ENCODE measurements at places on chromosomes 16 and 17. TPM values are rescaled to one million over a fixed set of nuclear protein-coding genes. Genes with fewer than 3 reads are reported as not detected.

DNA sequence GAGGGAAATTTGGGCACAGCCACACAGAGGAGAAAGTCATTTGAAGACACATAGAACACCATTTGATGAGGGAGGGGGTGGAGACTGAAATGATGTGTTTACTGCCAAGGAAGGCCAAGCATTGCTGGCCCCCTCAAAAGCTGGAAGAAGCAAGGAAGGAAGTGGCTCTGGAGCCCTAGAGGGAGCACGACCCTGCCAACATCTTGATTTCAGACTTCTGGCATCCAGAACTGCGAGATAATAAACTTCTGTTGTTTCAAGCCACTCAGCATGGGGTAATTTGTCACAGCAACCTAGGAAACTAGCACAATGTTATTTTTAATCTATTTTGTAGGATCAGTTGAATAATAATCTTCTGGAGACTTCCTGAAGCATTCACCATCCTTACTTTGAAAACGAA, 314.8 kb upstream of the GOT2 start:
- DNase-seq = no peak

DNA sequence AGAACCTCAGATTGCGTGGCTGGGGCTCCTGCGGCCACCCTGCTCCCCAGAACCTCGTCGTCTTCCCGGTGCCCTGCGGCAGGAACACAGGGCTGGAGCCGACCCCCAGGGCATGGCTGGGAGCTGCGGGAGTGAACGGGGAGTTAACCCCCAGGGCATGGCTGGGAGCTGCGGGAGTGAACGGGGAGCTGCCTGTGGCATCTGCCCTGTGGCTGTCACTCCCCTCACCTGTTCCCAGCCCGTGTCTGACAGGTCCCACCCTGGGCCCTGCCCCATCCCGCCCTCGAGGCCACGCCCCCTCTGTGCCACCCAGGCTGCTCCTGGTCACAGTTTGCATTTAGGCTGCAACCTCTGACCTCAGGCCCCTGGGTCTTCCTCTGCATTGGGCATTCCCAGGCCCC, 39.4 kb upstream of the ACSF3 start:
- no peak for DNase-seq

Gene PRM1
- not detected for total RNA-seq

Gene PROCA1
- total RNA-seq = 3.4 TPM

- DNase-seq = no peak
Observed at GRCh38 chr17:78965491-78965924, 14.2 kb downstream of the LGALS3BP start.

DNA sequence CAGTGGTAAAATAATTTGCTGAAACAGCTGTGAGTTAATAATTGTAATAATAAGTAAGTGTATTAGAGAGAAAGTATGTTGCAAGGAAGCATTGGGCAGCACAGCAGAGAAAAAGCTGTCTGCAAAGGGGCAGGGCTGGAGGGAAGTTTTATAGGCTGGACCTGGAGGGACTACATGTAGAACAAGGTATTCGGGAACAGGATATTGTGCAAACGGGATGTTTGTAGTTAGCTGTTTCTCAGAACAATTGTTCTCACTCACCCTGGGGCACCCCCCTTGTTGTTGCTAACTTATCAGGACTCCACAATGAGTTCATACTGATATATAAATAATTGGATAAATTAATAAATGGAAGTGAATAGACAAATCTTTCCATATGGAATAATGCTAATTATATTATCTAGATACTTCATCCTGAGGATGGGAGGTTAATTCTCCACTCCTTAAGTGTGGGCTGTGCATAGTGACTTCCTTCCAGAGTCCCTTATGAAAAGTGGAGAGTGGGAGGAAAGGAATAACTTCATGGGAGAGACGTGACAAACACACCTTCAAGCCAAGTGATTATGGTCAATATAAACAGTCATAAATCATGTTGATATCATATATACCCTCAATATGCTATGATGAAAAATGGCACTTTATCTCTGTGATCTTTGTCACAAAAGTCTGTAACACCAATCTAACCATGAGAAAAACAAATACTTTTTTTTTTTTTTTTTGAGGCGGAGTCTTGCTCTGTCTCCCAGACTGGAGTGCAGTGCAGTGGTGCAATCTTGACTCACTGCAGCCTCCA, 85.4 kb downstream of the PPM1E start:
- no peak for DNase-seq

- no peak for DNase-seq
Observed at GRCh38 chr16:86064431-86065250, 165.7 kb downstream of the IRF8 start.

DNA sequence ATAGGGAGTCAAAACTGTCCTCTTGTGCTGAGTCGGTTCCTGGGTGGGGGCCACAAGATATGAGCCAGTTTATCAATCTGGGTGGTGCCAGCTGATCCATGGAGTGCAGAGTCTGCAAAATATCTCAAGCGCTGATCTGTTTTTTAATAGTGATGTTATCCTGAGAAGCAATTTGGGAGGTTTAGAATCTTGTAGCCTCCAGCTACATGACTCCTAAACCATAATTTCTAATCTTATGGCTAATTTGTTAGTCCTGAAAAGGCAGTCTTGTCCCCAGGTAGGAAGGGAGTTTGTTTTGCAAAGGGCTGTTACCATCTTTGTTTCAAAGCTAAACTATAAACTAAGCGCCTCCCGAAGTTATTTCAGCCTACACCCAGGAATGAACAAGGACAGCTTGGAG, 1.7 kb downstream of the TSPAN10 start:
- no peak for DNase-seq

All from kidney (tissue), 22 donors.